NCI-H510A treated with DMSO at 0.1 percent for 48 hours (cell line): ENCODE measurements at places on chromosomes 5 and 9.
A peak's percentile ranks its signal among the peaks of the same experiment; 100 is the strongest.

GRCh38 chr5:67206929-67207328, 10.3 kb upstream of the CD180 start:
- DNase-seq, result no peak

DNA sequence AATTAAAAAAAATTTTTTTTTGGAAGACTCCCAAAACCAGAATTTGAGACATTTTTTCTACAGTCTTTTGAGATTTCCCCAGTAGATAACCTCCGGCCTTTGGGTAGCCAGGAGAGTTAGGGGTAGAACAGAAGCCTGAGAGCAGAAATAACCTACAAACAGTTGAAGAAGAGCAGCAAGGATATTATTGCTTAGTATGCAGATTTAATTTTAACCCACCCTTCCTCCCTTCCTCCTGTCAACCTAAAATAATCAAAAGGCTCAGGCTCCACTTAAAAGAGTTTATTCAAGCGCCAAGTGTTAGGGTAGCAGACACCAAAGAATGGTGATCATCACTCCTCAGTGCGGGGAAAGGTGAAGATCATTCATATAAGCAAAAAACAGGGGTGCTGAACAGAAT, 17.4 kb upstream of the FAM120A start:
- DNase-seq, result no peak

DNA sequence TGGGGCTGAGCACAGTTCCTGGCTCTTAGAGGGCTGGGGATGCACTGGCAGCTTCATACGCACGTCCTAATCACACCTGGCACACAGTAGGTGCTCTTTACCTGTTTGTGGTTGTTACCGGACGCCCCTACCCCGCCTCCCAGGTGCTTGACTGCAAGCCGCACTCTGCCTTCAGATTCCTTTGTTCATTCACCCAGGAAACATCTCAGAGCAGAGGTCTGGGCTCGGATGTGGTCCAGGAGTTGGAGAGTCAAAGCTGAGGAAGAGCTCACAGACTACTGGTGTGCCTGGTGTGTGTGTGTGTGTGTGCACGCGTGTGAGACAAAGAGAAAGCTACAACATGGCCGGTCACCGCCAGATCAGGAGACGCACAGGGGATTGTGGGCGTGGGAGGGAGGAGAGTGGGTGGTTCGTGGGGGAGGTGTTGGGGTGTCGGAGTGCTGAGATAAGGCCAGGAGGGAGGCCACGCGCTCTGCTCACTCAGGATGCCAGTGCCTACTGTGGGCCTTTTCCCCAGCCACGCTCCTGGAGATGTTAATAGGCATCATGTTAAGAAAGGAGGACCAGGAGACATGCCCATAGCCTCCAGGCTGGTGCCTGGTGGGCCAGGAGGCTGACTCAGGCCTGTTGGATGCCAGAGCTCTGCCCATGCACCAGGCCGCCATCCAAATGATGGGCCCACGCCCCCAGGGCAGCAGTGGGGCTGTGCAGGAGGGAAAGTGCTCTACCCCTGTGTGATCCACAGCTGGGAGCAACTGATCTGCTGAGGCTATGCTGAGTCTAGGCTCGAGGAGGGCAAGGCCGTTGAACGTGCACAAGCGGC, 39.9 kb downstream of the CRB2 start:
- no peak for DNase-seq

DNA sequence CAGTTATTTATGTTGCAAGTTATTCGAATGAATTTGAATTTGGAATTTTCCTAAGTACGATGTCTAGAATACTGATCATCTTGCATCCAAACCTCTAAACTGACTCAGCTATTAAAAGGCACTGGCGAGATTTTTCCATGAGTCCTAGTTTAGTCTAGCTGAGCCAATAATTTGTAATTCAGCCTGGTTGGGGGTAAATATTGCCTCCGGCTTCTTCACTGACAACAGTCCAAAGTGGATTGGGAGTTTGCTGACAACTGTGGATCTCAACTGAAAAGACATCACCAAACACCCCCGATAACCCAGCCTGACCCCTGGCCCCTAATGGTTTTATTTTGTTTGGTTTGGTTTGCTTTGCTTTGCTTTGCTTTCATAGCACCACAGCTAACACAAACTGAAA, 189.8 kb upstream of the DAPK1 start:
- no peak for DNase-seq

DNA sequence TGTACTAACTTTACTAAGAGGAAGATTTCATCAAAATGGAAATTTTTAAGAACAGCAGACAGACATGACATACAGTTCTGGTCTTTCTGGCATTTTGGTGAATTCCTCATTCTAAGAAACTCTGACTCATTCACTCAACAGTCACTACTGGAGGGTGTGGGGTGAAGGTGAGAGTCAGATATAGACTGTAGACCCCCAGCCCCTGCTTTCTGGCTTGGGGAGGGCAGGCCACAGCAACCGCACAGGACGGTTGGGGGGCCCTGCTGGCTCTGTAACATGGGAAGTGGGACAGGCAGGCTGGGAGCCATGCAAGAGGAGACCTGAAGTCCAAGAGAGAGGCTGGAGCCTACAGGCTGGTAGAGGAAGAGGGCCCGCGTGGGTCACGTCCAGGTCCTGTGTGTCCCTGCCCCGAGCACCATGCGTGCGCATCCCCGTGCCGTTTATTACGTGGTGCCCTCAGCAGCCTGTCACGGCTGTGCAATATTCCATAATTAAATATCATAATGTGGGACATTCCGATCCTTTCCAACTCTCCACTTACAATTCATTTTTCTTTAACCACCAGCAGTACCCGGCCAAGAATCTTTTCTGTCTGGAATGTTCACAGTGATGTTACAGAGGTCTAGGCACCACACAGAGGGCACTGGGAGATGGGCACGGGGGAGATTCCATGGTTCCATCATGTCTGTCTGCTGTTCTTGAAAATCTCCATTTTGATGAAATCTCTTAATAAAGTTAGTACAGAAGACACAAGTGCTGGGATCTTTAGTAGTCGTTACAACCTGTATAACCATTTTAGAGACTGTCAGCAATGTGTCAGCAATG, 75.5 kb downstream of the SEMA4D start:
- DNase-seq, result no peak

- DNase-seq, result no peak
These were observed 11.1 kb downstream of the HNRNPAB start for GRCh38 chr5:178215280-178216002.

- no peak for DNase-seq
These were observed 3.6 kb downstream of the CAMK4 start for GRCh38 chr5:111227801-111228200.

GRCh38 chr9:89576404-89576839, 28.4 kb upstream of the GADD45G start:
- peak; percentile 40 for DNase-seq

DNA sequence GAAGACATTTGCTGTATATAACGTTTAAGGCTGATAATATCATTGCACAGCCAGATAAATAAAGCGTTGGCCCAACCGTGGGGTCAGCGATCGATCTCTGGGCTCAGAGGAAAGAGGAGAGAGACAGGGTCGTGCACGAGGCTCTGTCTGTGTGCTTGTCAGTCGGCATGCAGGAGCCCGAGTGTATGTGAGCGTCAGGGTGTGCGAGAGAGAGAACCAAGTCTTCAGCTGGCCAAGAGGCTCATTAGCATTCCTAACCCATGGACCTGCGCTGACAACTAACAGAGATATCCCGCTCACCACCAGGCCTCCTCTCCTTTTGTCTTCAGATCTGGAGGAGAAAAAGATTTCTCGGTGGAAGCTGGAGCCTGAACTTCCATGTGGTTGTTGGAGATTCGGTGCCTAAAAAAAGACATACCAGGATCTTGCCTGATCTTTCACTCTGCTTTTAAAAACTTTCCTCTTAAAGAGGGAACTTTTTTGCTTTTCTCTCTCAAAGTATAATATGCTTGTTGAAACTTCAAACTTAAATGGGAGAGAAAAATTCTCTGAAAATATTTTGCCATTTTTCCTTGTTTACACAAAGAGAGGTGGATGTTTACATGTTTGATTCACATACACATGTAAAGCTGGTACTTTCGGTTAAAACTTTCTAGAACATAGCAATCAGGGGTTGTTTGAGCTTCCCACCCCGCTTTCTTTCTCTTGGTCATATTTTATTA, 16.5 kb downstream of the NR2F1 start:
- no peak for DNase-seq

- DNase-seq, result no peak
These were observed 103.5 kb downstream of the GCNT1 start for GRCh38 chr9:76562511-76562911.

DNA sequence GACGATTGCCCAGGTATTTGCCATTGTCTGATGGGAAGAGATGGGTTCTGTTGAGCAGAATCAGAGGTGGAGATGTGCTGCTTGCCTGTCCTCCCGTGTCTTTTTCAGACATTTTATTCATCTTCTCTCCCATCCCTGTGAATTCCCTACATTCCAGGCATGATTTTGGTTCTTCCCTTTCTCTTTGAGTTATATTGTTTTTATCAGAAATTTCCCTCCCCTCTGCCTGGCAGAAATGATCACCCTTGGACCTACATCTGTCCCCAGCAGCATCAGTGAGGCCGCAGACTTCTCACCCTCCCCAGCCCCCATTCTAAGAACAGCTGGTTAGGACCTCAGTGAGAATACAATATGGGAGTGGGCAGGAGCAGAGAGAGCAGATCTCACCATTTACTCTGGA, 640.2 kb downstream of the CCDC171 start:
- DNase-seq, result no peak

GRCh38 chr9:130112538-130113151, 58.9 kb downstream of the GPR107 start:
- peak; percentile 42 for DNase-seq

GRCh38 chr5:149061341-149061740, 1.5 kb downstream of the SH3TC2 start:
- no peak for DNase-seq

DNA sequence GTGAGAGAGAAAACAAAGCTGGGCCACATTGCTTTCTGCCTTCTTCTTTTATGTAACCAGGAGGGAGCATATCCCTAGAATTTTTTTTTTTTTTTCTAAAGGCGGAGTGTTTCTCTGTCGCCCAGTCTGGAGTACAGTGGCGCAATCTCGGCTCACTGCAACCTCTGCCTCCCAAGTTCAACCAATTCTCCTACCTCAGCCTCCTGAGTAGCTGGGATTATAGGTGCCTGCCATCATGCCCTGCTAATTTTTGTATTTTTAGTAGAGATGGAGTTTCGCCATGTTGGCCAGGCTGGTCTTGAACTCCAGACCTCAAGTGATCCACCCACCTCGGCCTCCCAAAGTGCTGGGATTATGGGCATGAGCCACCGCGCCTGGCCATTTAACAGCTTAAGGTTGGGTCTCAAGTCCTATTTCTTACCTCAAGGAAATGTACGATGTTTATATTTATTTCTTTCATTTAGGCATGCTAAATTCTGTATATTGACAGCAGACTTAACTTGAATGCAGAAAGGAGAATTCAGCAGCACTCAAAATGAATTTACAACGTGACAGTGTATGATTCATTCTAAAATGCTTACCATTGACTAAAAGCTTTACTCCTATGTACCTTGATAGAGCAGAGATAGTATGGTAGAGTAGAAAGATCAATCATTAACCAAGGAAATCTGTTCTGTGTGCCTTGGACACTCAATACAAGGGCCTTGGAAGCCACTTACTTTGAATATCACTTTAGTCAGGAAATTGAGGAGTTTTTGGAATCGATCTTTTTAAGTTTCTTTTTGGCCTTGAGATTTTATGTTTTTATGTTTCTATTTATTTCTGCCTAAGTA, 100.9 kb downstream of the F2RL2 start:
- no peak for DNase-seq

GRCh38 chr9:16155878-16156277, 603.0 kb downstream of the CCDC171 start:
- DNase-seq, result no peak

- no peak for DNase-seq
These were observed 53.0 kb upstream of the NXNL2 start for GRCh38 chr9:88481933-88482332.

GRCh38 chr5:124550731-124551130, 195.7 kb downstream of the ZNF608 start:
- no peak for DNase-seq

GRCh38 chr5:8766448-8766847, 779.4 kb downstream of the SEMA5A start:
- no peak for DNase-seq

DNA sequence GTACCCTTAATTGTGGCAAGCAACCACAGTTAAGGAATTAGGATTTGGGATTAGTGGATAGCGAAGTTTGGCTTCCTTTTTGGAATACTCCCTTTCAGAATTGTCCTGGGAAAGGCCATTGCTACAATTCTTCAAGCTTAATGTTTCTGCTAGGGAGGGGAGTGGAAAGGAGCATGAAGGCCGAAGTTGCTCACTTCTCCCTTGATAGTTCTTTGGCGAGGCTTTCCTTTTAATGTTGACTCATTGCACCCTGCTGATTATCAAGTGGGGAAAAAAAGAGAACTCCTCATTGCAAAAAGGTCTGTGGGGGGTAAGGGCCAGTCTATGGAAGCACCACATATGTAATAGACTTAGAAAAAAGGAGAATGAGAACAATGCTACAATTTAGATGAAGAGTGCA, 30.7 kb downstream of the GRIN3A start:
- no peak for DNase-seq

DNA sequence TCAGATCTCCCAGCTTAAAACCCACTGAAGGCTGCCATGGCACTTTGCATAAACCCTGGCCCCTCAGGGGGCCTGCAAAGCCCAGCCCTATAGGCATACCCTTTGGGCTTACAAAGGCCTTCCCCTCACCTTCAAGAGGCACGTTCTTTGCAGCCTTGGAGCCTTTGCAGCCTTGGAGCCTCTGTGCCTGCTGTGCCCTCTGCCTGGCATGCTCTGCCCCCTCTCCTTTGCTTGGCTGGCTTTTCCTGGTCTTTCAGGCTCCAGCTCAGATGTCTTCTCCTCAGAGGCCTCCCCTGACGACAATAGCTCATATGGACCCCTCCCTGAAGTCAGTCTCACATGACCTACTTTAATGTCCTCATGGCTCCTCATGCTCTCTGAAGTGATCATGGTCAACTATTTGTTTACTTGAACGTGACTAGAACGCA, 60.3 kb downstream of the CXXC5 start:
- DNase-seq, result peak; percentile 71

GRCh38 chr5:172605466-172605865, 35.6 kb upstream of the NEURL1B start:
- DNase-seq, result no peak

DNA sequence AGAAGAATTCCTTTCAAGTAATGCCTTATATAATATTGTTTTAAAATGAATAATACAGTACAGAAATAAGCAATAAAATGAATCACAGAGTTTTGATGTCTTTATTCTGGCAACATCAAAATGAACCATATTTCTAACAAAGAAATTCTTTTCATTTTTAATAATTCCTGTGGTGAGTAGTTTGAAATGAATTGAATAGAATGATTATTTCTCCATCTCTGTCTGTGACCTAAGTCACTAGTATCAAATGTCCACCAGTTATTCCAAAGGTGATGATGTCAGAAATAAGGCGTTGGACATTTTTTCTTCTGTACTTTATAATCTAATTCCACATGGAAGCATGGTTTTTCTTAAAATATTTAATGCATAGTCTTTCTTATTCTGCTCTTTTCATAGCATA, 106.2 kb downstream of the ADAMTSL1 start:
- no peak for DNase-seq
